ENCODE measurements at places on chromosomes 7 and 10.

DNA sequence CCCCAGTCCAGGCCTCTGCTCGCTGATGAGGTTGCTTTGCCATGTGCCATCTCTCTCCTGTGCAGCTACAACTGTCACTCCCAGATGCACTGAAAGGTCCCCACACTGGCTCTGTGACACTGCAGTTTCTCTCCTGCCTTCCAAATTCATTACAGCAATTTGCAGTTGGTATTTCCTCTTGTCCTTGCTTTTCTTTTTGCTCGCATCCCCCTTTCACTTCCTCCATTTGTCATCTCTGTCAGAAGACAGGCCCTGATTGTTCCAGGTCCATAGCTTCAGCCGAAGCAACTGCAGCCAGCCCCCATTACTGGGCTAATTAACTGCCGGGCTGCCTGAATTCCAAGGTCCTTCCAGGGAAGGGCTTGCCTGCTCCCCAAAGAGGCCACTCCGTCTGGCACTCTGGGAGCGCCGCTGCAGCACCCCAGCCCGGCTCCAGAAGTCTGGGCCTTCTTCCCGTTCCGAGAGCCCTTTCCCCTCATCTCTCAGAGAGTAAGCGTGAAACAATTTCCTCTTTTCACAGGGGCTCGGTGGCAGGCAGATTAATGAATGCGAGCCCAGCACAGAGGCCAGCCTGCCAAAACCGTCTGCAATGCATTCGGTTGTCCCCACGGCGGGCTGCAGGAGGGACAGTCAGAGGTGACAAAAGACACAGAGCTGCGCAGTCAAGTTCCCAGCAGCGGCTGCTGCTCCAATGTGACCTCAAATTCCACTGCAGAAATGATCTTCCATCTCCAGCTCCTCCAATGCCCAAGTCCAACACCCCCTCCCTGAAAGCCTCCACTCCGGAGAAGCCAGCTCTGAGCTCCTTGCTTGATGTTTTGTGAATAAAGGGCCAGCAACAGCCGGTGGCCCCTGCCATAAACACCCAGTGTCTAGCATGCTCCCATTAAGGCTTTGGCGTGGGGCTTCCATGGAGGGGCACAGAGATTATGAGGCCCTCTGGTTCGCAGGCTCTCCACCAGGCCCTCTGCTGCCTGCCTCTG lies 279.4 kb upstream of the HABP2 start:
- no peak overlapping the region for H3K4me3 ChIP-seq
- no peak for DNase-seq
- H3K27me3 ChIP-seq: no peaks in the 10 kb centered on the region
- no peaks in the 10 kb centered on the region for H3K4me1 ChIP-seq
- peak overlapping the region; percentile 3 for H3K27ac ChIP-seq

- no peak overlapping the region for H3K4me3 ChIP-seq
- H3K27me3 ChIP-seq: no peaks in the 10 kb centered on the region
- H3K4me1 ChIP-seq: peaks cover 8% of the 10 kb centered on the region
- H3K27ac ChIP-seq: no peak overlapping the region
- no peak for DNase-seq
Observed at GRCh38 chr10:125916977-125917376, 20.6 kb downstream of the FANK1 start.

DNA sequence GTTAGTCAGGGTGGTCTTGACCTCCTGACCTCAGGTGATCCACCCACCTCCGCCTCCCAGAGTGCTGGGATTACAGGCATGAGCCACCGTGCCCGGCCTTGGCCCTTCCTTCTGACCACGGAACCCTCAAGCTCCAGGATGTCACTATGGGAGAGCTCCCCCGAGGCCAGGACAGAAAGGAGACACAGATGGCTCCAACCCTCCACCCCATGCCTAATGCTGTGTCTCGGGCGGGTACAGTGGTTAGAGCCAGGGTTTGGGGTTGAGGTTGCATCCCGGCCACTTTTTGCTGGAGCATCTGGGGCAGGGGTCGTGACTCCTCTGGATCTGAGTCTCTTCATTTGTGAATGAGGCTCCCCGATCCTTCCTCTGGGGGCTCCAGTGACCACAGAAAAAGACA lies 8.1 kb downstream of the MYL10 start:
- H3K4me3 ChIP-seq: no peak overlapping the region
- DNase-seq: no peak
- H3K4me1 ChIP-seq: no peaks in the 10 kb centered on the region
- no peaks in the 10 kb centered on the region for H3K36me3 ChIP-seq
- no peak overlapping the region for H3K27ac ChIP-seq
- peaks cover 36% of the 10 kb centered on the region for H3K27me3 ChIP-seq

DNA sequence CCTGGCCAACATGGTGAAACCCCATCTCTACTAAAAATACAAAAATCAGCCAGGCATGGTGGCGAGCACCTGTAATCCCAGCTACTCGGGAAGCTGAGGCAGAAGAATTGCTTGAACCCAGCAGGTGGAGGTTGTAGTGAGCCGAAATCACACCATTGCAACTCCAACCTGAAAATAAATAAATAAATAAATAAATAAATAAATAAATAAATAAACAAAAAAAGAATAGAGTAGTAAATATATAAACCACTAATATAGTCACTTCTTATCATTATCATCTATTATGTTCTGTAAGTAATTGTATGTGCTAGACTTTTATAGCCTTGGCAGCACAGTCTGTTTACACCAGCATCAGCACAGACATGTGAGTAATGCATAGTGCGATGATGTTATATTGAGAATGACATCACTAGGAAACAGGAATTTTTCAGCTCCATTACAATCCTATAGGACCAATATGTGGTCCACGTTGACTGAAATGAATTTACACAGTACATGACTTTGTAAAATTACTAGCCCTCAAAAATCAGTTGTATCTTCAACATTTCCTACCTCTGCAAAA lies 385.4 kb upstream of the ANKRD30A start:
- H3K4me3 ChIP-seq: no peak overlapping the region
- no peaks in the 10 kb centered on the region for H3K4me1 ChIP-seq
- DNase-seq: no peak
- no peaks in the 10 kb centered on the region for H3K27me3 ChIP-seq

GRCh38 chr10:28841625-28842024 lies 164.3 kb downstream of the BAMBI start:
- no peaks in the 10 kb centered on the region for H3K36me3 ChIP-seq
- no peak overlapping the region for H3K4me3 ChIP-seq
- no peak overlapping the region for H3K27ac ChIP-seq
- DNase-seq: no peak
- no peaks in the 10 kb centered on the region for H3K4me1 ChIP-seq
- peaks cover 3% of the 10 kb centered on the region for H3K27me3 ChIP-seq

- DNase-seq: no peak
- no peak overlapping the region for H3K27ac ChIP-seq
- H3K27me3 ChIP-seq: no peaks in the 10 kb centered on the region
- H3K4me3 ChIP-seq: no peak overlapping the region
Observed at GRCh38 chr7:33722383-33723101, 182.8 kb upstream of the BMPER start.

- H3K27ac ChIP-seq: no peak overlapping the region
- H3K36me3 ChIP-seq: no peaks in the 10 kb centered on the region
- no peaks in the 10 kb centered on the region for H3K27me3 ChIP-seq
- no peak for DNase-seq
Observed at GRCh38 chr10:61754587-61755550, 92.1 kb downstream of the CABCOCO1 start.

DNA sequence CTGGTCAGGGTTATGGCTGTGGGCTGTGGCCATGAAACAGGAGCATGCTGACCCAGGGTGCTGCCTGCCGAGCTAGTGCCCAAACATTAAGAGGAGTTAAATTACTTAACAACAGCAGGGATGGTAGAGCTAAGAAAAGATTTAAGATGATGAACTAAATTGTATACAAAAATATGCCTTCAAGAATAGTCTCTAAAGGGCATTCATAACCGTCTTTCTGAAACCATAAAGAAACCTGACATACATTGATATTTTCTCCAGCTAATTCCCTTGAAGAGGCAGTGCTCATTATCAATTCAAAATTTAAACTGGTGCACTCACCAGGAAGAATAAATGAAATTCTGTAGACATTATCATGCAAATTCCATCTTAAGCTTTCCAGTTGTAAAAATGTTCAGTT lies 265.8 kb upstream of the TAC1 start:
- no peak overlapping the region for H3K27ac ChIP-seq
- no peaks in the 10 kb centered on the region for H3K36me3 ChIP-seq
- no peak for DNase-seq
- no peaks in the 10 kb centered on the region for H3K4me1 ChIP-seq
- no peak overlapping the region for H3K4me3 ChIP-seq

GRCh38 chr7:2616387-2617324 lies 15.1 kb upstream of the TTYH3 start:
- H3K36me3 ChIP-seq: no peaks in the 10 kb centered on the region
- no peaks in the 10 kb centered on the region for H3K27me3 ChIP-seq
- no peak overlapping the region for H3K27ac ChIP-seq
- DNase-seq: peak; percentile 61
- no peak overlapping the region for H3K4me3 ChIP-seq

DNA sequence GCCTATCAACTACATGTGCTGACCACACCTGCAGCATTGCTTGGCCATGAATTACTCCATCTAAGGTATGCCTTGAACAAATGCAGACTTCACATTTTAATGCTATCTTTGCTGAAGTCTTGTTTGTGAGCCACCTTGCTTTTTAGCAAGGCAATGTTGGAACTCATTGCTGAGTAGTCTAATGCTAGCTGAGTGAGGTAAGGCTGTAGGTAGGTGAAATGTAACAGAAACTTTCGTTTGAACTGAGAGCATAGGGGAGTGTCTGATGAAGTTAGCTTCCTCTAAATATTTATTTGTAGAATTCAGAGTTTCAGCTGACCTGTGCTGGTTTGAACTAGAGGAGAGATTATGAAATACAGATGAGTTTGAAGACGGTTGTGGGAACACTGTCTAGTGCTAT lies 238.5 kb downstream of the SEMA3A start:
- H3K27me3 ChIP-seq: no peaks in the 10 kb centered on the region
- H3K4me1 ChIP-seq: no peaks in the 10 kb centered on the region
- DNase-seq: no peak
- H3K36me3 ChIP-seq: no peaks in the 10 kb centered on the region
- no peak overlapping the region for H3K4me3 ChIP-seq

GRCh38 chr10:87618566-87619423 lies 40.9 kb upstream of the PAPSS2 start:
- DNase-seq: peak; percentile 29
- H3K36me3 ChIP-seq: no peaks in the 10 kb centered on the region
- no peak overlapping the region for H3K27ac ChIP-seq
- H3K4me1 ChIP-seq: peaks cover 8% of the 10 kb centered on the region
- no peaks in the 10 kb centered on the region for H3K27me3 ChIP-seq

DNA sequence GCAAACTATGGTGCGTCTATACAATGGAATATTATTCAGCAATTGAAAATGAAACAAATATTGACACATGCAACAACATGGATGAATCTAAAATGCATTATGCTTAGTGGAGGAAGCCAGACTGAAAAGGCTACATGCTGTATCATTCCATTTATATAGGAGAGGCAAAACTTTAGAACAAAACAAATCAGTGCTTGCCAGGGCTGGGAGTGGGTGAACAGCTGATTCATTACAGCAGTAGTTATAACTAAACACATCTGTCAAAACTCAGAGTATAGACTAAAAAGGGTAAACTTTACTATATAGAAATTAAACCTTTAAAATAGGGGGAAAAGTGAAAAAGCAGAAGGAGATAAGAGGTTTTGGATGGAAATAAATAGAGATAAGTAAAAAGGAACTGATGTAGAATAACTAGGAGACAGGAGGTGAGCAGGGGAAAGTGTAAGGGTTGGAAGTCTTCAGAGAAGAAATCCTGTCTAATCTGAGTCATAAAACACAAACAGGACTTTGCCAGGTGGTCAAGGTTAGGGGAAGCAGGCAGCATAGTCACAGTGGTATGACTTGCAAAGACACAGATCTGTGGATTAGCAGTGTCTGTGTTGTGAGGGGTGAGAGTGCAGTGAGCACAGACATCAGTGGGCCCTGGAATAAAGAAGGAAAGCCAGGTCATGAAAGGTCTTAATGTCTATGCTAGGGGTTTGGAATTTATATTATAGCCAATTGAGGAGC lies 349.8 kb downstream of the PHTF2 start:
- H3K4me1 ChIP-seq: no peaks in the 10 kb centered on the region
- H3K27me3 ChIP-seq: no peaks in the 10 kb centered on the region
- no peak for DNase-seq
- H3K36me3 ChIP-seq: no peaks in the 10 kb centered on the region
- no peak overlapping the region for H3K4me3 ChIP-seq

GRCh38 chr7:8442051-8442813 lies 8.8 kb downstream of the NXPH1 start:
- peak overlapping the region; percentile 23 for H3K4me3 ChIP-seq
- no peak for DNase-seq
- peaks cover 19% of the 10 kb centered on the region for H3K4me1 ChIP-seq
- H3K27me3 ChIP-seq: peaks cover 84% of the 10 kb centered on the region
- no peak overlapping the region for H3K27ac ChIP-seq

- H3K4me3 ChIP-seq: no peak overlapping the region
- H3K36me3 ChIP-seq: no peaks in the 10 kb centered on the region
- H3K4me1 ChIP-seq: no peaks in the 10 kb centered on the region
- no peak overlapping the region for H3K27ac ChIP-seq
Observed at GRCh38 chr10:131849591-131850382, 51.0 kb upstream of the PPP2R2D start.

GRCh38 chr7:91634485-91635177 lies 245.9 kb downstream of the MTERF1 start:
- H3K27me3 ChIP-seq: no peaks in the 10 kb centered on the region
- no peaks in the 10 kb centered on the region for H3K4me1 ChIP-seq
- no peak overlapping the region for H3K4me3 ChIP-seq
- DNase-seq: no peak
- H3K36me3 ChIP-seq: no peaks in the 10 kb centered on the region

DNA sequence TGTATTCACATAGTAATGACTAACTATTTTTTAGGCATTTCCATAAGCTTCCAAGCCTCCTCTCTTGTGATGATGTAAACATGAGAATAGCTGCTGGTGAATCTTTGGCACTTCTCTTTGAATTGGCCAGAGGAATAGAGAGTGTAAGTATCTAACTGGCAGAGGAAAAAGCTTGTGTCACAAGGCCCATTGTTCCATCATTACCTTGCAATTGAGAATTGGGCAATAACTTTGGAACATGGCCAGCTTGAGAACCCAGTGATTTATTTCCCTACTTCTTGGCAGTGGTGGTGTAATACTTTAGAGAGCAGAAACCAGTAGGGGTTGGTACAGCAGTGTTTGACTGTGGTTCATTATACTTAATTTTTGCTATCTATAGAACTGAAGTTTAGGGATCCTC lies 12.0 kb downstream of the IFRD1 start:
- H3K27me3 ChIP-seq: no peaks in the 10 kb centered on the region
- H3K36me3 ChIP-seq: peaks cover 97% of the 10 kb centered on the region
- peak overlapping the region; percentile 36 for H3K27ac ChIP-seq
- DNase-seq: peak; percentile 79

DNA sequence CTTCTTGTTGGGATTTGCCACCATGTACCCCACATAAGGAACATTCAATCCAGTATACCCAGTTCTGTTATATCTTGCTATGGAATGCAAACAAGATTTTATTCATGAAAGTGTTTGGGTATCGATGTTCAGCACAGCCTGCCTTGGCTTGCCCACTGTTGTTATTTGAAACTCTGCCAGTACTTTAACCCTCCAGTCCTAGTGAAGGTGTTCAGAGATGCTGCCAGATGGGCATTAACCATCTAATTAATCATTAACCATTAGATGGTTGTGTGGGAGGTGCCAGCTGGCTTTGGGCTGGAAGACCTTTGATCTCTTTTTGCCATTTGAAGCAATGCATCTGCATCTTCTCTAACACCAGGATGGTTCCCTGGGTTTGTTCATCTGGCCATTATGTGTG lies 363.0 kb downstream of the SH2D4B start:
- no peaks in the 10 kb centered on the region for H3K36me3 ChIP-seq
- no peak overlapping the region for H3K27ac ChIP-seq
- H3K4me3 ChIP-seq: no peak overlapping the region
- H3K4me1 ChIP-seq: no peaks in the 10 kb centered on the region

- DNase-seq: no peak
- no peak overlapping the region for H3K27ac ChIP-seq
- no peak overlapping the region for H3K4me3 ChIP-seq
- no peaks in the 10 kb centered on the region for H3K4me1 ChIP-seq
- H3K27me3 ChIP-seq: no peaks in the 10 kb centered on the region
- no peaks in the 10 kb centered on the region for H3K36me3 ChIP-seq
Observed at GRCh38 chr7:97422046-97422445, 304.5 kb downstream of the SDHAF3 start.
